ENCODE measurements at places on chromosomes 2 and 18.

- DNase-seq: no peak
Observed at GRCh38 chr18:61929881-61930640, 37.3 kb upstream of the RNF152 start.

DNA sequence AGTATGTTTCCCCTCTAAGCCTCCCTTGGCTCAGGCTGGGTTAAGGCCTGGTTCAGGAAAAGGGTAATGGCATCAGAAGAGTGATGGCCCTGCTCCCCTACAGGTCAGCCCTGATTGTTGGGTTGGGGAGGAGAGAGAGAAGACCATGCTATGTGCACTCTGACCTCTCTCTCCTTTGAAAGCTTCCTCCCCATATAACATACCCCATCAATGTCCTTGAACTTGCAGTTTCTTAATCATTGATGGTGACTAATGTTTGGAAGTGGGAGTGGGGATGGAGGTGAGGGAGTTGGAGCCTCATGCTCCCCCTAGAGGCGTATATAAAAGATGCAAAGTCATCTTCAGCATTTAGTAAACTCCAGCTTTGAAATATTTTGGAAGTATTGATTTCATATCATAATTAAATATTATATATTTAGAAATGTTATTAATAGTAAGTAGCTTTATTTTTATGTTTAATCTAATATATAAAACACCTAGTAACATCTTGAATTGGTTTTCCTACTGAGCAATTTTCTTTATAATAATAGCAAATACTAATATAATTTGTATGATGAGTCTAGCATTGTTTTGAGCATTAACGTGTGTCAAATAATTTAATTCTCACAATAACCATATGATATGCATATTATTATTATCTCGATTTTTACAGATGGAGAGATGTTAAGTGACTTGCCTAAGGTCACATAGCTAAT lies 8.8 kb downstream of the PLCL1 start:
- DNase-seq: peak; percentile 35

GRCh38 chr18:8011361-8011760 lies 444.2 kb downstream of the PTPRM start:
- no peak for DNase-seq

DNA sequence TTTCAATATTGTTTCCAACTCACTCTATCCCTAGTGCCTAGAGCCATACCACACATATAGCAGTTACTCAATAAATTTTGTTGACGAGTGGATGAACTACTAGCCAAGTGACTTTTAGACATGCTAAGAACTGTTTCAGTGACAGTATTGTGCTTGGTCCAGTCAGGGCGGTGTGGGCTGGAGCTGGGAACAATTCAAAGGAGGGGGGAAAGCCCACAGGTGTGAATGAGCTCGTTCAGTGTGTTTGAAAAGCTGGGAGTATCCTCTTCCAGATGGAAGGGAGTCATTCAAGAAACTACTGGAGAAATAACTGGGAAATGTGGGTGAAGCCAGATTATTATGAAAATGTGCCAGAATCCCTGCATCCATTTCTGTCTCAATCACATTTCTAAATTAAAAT lies 1.7 kb upstream of the SERPINE2 start:
- no peak for DNase-seq

GRCh38 chr18:13401404-13401803 lies 182.8 kb downstream of the LDLRAD4 start:
- DNase-seq: no peak

GRCh38 chr2:230905448-230906421 lies 19.3 kb downstream of the GPR55 start:
- DNase-seq: peak; percentile 57

DNA sequence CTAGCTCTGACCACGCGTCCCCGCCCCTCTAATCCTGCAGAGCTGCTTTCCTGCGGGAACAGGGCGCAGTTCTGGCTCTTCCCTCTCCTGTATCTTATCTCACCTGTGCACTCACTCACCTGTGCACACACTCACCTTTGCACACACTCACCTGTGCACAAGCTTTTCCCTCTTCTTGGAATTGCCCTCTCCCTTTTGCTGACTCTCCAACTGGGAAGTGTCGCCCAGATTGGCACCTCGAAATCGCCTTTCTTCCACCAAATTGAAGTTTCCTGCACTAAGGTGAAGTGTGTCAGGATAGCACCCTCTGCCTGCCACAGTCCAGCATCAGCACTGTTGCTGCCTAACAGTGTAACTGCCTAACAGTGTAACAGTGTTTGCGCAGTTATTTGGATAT lies 566 bp upstream of the CMPK2 start:
- DNase-seq: peak; percentile 55

GRCh38 chr2:172280571-172281361 lies 146.6 kb upstream of the ITGA6 start:
- DNase-seq: peak; percentile 96

- DNase-seq: no peak
Observed at GRCh38 chr2:1620081-1620480, 124.2 kb downstream of the PXDN start.

DNA sequence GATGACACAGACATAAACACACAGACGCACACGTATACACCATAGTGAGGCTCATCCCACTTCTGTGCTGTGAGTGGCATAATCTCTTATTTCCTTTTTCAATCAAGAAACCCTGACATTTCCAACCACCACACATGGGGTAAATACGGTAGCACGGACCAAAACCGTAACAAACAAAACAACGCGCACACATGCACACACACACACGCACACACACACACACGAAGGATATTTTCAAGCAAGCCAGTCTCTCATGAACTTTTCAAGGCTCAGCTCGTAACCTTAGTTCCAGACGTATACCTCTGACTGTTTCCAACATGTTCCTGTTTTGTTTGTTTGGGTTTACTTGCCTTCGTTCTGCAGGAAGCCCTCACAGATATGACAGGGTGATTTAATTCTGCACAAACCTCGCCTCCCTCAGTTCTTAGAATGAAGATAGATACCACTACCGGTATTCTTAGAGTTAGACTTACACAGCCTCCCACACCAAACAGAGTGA lies 119.8 kb downstream of the BCL2 start:
- DNase-seq: peak; percentile 72

GRCh38 chr2:204010628-204011560 lies 74.3 kb downstream of the ICOS start:
- DNase-seq: no peak

GRCh38 chr18:31684279-31685096 lies at the start of gene B4GALT6:
Gene B4GALT6, minus strand, starts transcription at chr18:31684581. Its CDS starts 155 bp downstream, at chr18:31684426.
- DNase-seq: peak; percentile 80

- DNase-seq: no peak
Observed at GRCh38 chr2:85156153-85156552, 23.0 kb downstream of the TCF7L1 start.

DNA sequence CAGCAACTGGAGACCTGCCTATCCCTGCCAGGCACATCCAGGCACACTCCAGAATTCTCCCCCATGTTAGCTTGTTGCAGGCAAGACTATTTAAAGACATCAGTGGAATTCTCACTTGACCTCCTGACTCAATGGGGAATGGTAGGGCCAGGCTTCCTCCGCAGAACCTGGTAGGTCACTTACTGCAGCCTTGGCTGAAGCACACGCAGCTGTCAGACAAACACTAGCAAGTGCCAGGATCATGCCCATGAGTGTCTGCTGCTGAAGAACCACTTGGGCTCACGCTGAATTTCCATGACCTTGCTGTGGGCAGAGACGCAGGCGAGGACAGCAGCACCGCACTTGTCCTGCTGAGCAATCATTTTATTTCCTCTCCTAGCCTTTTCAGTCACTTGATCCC lies 3.2 kb downstream of the LRRC30 start:
- no peak for DNase-seq

Measured in common myeloid progenitor, CD34-positive (primary cell).